ENCODE measurements at places on chromosomes 6 and 20.
A peak's percentile ranks its signal among the peaks of the same experiment; 100 is the strongest.

DNA sequence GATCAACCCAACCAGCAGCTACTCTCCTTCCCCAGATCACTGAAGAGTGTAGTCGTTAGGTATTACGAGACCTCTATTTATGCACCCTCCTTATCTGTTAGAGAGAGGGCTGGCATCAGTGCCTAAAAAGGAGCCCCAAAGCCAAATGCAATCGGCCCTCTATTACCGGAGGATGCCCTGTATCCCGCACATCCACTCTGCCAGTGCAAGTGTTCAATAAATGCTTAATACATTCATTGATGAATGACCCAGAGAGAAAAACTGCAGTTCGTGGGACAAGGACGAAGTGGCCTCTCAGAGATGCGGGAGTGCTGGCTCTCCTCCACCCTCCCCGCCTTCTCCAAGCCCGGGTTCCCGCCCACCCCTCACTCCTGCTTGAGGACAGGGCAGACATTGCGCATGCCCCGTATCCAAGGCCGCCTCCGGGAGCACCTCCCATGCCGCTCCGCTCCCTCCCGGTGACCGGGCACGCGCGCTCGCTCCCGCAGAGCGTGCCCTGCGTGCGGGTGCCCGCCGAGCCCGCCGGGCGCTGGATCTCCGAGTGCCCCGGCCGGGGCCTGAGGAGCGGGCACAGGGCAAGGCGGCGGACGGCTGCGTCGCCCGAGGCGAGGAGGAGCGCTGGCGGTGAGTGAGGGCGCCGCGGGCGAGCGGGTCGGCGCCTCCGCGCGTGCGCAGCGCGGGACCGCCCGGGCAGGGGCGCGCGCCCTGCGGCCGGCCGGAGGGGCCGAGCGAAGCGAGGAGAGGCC is 27.2 kb upstream of the BTBD3 start:
- peak; percentile 74 for DNase-seq

DNA sequence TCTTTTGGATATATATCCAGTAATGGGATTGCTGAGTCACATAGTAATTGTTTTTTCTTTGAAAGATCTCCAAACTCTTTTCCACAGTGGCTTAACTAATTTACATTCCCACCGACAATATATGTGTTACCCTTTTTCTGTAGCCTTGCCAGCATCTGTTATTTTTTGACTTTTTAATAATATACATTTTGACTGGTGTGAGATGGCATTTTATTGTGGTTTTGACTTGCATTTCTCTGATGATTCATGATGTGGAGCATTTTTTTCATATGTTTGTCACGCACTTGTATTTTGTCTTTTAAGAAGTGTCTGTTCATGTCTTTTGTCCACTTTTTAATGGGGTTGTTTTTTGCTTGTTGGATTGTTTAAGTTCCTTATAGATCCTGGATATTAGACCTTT is 58.9 kb upstream of the OPRM1 start:
- DNase-seq = no peak

GRCh38 chr6:150006961-150007464 is 18.3 kb downstream of the RAET1L start:
- peak; percentile 44 for DNase-seq

GRCh38 chr6:47479140-47479508 is 1.5 kb downstream of the CD2AP start:
- DNase-seq = no peak

GRCh38 chr6:56959094-56959493 is 4.2 kb downstream of the BEND6 start:
- DNase-seq = no peak

DNA sequence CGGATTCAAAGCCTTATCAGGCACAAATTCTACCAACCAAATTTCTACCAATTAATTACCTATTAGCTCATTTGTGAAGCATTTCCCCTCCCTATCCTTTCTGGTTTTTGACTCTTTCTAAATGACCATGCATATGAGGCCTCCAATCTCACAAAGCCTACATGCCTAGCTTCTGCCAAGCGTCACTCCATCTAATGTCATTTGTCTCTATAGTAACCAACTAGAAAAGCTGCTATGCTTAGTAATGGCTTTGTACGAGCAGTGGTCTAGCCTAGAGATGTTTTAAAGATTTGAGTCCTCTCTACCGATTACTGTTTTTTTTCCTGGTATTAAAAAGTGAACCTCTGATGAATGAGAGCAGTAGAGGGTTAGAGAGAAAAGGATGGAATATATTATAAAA is 4.8 kb upstream of the ASF1A start:
- DNase-seq = no peak

All from SW 1271 (cell line).